Stimulated activated CD4-positive, alpha-beta T cell treated with anti-CD3 and anti-CD28 coated beads, TNF-alpha, amount 100 ng/mL, for 1 hour (primary cell): ENCODE measurements at places on chromosomes 13 and 19.
A peak's percentile ranks its signal among the peaks of the same experiment; 100 is the strongest.

DNA sequence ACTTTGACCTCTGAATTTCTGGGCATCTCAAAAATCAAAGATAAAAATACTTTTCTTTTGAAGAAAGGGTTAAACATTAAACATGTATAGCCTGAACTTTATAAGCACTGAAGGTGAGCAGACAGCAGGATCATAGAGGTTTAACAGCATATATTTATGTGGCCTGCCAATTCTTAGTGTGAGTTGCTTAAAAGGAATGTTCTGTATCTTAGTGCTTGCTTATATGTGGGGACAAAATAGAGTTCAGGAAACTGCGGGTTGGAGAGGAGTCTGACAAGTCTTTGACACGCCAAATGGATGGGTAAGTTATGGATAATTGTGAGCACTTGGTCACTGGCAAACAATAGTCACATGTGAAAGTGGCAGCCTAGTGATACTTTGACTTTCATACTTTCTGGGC lies 1419.4 kb upstream of the SPRY2 start:
- no peak for DNase-seq

- no peak for DNase-seq
Observed at GRCh38 chr13:110902370-110902769, 12.5 kb downstream of the ANKRD10 start.

GRCh38 chr19:6519289-6519688 lies 11.5 kb upstream of the TNFSF9 start:
- no peak for DNase-seq

DNA sequence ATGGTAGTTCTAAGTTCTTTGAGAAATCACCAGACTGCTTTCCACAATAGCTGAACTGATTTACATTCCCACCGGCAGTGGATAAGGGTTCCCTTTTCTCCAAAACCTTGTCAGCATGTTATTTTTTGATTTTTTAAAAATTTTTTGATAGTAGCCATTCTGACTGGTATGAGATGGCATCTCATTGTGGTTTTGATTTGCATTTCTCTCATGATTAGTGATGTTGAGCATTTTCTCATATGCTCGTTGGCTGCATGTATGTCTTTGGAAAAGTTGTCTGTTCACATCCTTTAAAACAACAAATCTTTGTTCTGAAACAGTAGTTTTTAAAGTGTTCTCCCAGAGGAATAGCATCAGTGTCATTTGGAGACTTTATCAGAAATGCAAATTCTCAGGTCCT lies 77.5 kb upstream of the POMP start:
- no peak for DNase-seq

GRCh38 chr13:75841905-75842304 lies 205.8 kb downstream of the LMO7 start:
- DNase-seq: no peak

GRCh38 chr19:33304371-33304759 lies 2.0 kb upstream of the CEBPA start:
- DNase-seq: no peak

DNA sequence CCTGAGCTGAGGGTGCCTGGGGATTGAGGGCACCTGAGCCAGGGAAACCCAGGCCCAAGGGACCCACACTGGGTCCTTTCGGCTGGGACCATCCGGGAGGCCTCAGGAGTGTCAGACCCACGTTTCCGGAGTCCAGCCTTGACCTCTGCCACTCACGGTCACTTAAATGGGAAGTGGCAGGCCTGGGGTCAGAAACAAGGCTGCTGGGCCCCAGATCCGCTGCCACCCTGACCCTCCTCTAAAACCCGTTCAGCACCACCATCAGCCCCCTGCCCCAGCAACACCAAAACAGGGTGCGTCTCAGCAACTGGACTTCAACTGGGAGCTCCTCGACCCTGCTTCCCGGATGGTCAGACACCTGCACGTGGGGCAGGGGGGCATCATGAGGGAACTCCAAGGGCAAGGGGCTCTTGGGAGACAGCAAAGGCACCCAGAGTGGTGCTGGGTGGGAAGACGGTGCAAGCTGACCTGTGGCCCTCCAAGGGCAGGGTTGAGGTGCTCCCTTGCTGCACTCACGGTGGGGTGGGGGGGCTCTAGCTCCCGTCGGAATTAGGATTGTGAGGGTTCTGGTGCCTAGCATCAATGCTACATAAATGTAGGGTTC lies 1.2 kb upstream of the PLPP2 start:
- no peak for DNase-seq

DNA sequence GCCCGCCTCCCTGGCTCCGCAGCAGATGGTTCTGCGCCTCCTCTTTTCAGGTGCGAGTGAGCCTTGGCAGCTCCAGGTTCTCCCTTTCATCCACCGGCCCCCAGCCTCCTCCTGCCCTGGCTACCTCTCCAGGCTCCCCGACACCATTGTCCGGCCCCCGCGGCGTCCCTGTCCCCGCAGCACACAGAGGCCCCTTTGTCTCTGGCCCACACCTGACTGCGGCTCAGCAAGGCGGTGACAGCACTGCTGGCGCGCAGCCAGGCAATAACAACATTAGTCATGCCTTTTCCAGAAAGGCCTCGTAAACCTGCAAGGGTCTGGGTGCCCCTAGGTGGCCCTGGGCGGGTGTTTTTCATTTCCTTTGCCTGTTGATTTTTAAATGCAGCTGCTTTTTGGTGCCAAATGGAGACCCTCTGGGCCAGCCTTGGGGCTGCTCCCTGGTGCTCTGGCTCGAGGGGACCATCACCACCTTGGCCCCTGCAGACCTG lies 73.2 kb upstream of the MEDAG start:
- peak; percentile 7 for DNase-seq

- no peak for DNase-seq
Observed at GRCh38 chr19:55494172-55494761, 6.0 kb downstream of the SSC5D start.

DNA sequence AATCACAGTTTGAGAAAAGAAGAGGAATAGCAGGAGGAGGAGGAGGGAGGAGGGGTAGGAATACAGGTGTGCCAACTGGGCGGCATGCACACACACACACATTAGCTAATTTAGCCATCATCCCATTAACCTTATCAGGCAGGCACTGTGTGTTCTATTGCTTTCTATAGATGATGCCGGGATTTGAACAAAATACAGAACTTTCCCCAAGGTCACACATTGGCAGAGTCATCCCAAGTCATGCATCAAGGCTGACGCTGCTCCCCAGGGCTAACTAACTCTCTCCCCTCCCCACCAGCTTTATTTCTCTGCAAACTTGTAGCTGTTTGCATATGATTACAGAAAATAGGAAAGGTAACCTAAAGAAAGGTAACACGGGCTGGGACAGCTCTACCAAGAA lies 83.0 kb downstream of the NUFIP1 start:
- DNase-seq: no peak

- no peak for DNase-seq
Observed at GRCh38 chr13:76968041-76968440, 19.7 kb downstream of the ACOD1 start.

DNA sequence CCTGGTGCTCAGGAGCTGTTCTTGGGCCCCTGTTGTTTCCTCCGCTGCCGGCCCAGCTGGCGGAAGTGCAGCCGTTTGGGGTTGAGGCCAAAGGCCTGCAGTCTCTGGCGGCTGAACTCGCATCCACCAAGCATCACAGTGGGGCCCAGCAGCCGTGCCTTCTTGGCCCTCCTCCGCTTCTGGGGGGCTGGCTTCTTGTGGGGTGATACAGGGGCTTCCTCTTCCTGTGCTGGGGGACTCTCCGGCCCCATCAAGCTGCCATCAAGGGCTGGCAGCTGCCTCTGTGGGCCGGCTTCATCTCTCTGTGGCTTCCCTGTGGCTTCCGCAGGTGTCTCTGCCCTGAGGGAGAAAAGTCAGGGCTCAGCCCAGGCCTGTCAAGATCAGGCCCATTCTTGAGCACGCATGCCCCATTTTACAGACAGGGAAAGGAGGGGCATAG lies 10.3 kb downstream of the ATG4D start:
- DNase-seq: no peak

DNA sequence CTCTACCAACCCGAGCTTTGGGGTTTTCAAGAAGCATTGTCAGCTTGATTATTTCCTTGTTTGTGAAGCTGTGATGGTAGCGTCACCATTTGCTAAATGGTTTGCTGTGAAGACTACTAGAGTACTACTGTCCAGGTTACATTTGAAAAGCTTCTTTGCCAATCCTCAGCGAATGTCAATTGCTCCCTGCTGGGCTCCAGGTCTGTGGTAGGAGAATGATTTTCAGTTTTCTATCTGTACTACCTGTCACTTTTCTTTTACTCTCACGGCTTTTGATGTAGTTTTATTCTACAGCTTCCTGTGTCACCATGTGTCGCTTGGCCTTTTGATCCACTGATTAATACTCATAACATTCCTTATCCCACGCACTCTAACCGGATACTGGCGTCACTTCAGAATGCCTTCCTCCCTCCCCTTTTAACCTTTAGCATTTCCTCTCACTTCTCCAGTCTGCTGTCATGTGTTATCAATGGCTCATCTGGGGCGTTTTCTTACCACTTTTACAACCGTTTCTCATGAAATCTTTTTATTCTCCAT lies 7.5 kb upstream of the GPR183 start:
- no peak for DNase-seq

DNA sequence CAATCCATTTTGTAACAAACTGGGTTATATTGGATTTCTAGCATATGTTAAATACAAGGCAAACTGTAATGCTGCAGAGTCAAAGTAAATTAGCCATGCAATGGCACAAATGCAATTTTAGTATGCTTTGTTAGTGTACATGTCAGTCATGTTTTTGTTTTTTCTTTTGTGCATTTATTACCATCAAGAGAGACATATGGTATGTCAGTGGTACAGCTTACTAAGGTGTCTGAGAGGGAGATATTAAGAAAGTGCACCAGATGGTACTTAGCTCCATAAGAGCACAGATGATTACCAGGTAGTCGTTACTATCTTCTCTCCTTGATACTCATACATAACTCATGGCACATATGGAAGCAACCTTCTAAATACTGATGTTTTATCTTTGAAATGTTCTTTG lies 550.3 kb downstream of the GPC5 start:
- DNase-seq: no peak

DNA sequence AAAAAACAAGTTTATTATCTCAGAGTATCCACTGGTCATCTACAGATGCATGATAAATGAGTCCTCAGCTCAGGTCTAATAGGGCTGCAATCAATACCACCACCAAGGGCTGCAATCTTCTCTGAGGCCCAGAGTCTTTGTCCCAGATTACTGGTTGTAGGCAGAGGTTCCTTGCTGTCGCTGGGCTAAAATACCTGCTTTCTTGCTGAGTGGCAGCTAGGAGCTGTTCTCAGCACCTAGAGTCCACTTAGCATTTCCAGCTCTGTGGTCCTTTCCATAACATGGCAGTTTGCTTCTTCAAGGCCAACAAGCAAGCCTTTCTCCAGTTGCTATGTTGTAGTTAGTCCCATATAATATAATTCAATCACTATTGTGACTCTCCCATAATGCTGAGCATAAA lies 351.3 kb downstream of the SLITRK1 start:
- no peak for DNase-seq

GRCh38 chr13:97386801-97387484 lies 47.0 kb upstream of the RAP2A start:
- DNase-seq: no peak
